T-helper 9 cell (primary cell): ENCODE measurements at places on chromosomes 11 and 22.

- no peak for DNase-seq
Observed at GRCh38 chr11:61747967-61748285, 4.5 kb upstream of the MYRF start.

DNA sequence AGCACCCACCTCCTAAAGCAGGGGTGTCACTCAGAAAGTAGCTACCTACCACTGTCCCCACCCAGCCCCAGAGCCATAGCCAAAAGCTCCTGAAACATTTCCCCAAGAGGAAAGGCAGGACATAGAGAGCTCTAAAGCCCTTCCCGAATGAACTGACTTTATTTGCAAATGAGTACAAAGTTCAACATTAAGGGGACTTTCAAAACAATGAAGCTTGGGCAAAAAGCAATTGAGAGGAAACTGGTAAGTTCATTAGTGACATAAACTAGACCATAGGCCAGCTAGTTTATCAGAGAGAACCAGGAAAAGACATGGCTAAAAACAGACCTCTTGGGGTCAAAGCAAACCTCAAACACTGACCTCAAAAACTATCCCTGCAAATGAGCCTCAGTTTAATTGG, 72.7 kb downstream of the IGLL5 start:
- no peak for DNase-seq

DNA sequence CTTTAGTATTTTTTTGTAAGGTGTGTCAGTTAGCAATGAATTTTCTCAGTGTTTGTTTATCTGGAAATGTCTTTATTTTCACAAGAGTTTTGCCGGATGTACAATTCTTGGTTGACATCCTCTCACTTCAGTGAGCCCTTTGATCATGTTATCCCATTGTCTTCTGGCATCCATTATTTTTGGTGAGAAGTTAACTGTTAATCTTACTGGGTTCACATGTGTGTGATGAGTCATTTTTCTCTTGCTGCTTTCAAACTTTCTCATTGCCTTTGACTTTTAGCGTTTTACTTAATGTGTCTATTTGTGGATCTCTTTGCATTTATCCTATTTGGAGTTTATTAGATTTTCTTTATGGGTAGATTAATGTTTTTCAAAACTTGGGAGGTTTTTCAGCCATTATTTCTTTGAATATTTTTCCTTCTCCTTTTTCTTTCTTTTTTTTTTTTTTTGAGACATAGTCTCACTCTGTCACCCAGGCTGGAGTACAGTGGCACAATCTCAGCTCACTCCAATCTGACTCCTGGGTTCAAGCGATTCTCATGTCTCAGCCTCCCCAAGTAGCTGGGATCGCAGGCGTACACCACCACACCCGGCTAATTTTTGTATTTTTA, 100.5 kb upstream of the RRM1 start:
- no peak for DNase-seq

GRCh38 chr11:30911247-30911646, 325.1 kb upstream of the MPPED2 start:
- no peak for DNase-seq

- DNase-seq = no peak
Observed at GRCh38 chr11:132866783-132867545, 665.3 kb downstream of the OPCML start.

DNA sequence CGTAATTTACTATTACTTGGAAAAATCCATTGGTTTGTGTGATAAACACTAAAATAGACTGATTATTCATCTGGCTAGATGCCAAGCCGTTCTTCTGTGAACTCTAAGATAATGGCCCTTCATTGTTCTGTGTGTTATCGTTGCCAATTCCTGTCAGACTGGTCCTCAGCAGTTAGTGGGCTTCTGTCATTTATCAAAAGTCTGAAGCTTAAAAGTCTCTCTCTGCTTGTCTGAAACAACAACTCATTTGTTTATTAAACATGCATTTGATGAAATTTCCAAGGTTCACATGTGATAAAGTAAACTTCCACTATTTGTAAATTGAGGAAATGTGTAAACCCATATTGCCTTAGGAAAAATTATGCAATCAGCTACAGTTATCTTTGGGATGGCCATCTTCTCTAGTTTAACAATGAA, 21.1 kb upstream of the RDX start:
- no peak for DNase-seq
